Psoas muscle (tissue), 8 donors: ENCODE measurements at places on chromosomes 11 and 22. TPM values are rescaled to one million over a fixed set of nuclear protein-coding genes. Genes with fewer than 3 reads are reported as not detected.

- no peak overlapping the region for H3K27ac ChIP-seq
- no peak for DNase-seq
- H3K4me3 ChIP-seq, result no peak overlapping the region
- H3K4me1 ChIP-seq, result no peaks in the 10 kb centered on the region
These were observed 55.7 kb downstream of the ANO1 start for GRCh38 chr11:70133771-70134335.

- no peak overlapping the region for H3K4me3 ChIP-seq
- no peaks in the 10 kb centered on the region for H3K36me3 ChIP-seq
- no peaks in the 10 kb centered on the region for H3K4me1 ChIP-seq
- H3K27me3 ChIP-seq, result peaks cover 6% of the 10 kb centered on the region
These were observed 66.9 kb downstream of the BCR start for GRCh38 chr22:23246982-23247766.

- H3K27ac ChIP-seq, result no peak overlapping the region
- DNase-seq, result peak; percentile 16
- no peaks in the 10 kb centered on the region for H3K36me3 ChIP-seq
- H3K27me3 ChIP-seq, result no peaks in the 10 kb centered on the region
- no peaks in the 10 kb centered on the region for H3K4me1 ChIP-seq
- H3K4me3 ChIP-seq, result no peak overlapping the region
These were observed 1.9 kb downstream of the OR4S1 start for GRCh38 chr11:48307760-48308386.

- no peak overlapping the region for H3K27ac ChIP-seq
- no peak for DNase-seq
These were observed 53.7 kb downstream of the CDON start for GRCh38 chr11:126008956-126009355.

DNA sequence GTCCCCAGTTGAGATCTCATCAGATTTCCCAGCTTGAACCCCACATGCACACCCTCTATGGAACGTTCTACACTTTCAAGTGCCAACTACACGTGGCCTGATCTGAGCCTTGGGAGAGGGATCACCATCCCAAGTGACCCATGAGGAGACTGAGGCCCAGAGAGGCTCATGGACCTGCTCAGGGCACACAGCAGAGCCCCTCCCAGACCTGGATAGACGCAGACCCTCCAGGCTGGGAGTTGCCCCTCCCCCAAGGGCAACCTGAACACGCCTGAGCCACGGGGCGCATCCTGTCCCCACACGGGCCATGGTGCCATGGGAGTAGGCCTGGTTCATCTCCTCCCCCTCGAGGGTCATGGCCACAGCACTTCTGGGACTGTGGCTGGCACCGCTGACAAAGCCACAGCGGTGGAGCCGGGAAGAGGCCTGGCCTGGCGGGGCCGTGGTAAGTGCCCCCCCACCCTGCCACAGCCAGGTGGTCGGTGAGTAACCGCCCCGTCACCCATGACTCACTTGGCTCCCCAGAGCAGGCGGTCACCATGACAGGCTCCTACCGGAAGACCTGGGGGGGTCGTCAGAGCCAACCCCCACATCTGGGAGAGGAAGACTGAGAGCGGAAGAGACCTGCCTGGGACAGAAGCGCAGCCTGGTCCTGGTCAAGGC lies 8.1 kb downstream of the WNT7B start:
- H3K4me1 ChIP-seq, result peaks cover 8% of the 10 kb centered on the region
- H3K27me3 ChIP-seq, result peaks cover 21% of the 10 kb centered on the region
- no peak overlapping the region for H3K4me3 ChIP-seq
- no peaks in the 10 kb centered on the region for H3K36me3 ChIP-seq

GRCh38 chr11:59009661-59010060 lies 70.4 kb downstream of the GLYATL1 start:
- no peaks in the 10 kb centered on the region for H3K4me1 ChIP-seq
- H3K27ac ChIP-seq, result no peak overlapping the region
- no peaks in the 10 kb centered on the region for H3K36me3 ChIP-seq
- H3K4me3 ChIP-seq, result no peak overlapping the region

DNA sequence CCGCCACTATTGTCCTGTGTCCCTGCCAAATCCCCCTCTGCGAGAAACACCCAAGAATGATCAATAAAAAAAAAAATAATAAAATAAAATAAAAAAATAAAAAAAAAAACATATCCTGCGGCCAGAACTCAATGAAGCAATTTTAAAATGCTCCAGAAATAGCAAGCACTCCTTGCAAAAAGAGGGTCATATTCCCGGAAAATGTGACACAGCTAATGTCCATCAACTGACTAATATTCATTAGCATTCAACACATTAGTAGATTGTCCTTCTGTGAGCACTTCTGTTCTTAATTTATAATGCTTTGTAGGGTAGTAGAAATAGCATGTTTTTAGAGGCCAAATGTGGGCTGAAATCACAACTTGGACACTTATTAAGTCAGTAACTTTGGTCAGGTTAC lies 252.3 kb upstream of the SESN3 start:
- no peak overlapping the region for H3K4me3 ChIP-seq
- no peak overlapping the region for H3K27ac ChIP-seq
- no peaks in the 10 kb centered on the region for H3K4me1 ChIP-seq
- H3K27me3 ChIP-seq, result no peaks in the 10 kb centered on the region
- no peak for DNase-seq

GRCh38 chr22:45305456-45306075 lies 4.2 kb upstream of the FAM118A start:
- no peaks in the 10 kb centered on the region for H3K36me3 ChIP-seq
- no peak overlapping the region for H3K27ac ChIP-seq
- H3K4me3 ChIP-seq, result no peak overlapping the region
- H3K4me1 ChIP-seq, result no peaks in the 10 kb centered on the region

GRCh38 chr11:35042913-35043312 lies 96.1 kb upstream of the CD44 start:
- peak overlapping the region; percentile 58 for H3K27ac ChIP-seq
- no peaks in the 10 kb centered on the region for H3K27me3 ChIP-seq
- no peak for DNase-seq
- H3K4me3 ChIP-seq, result no peak overlapping the region

DNA sequence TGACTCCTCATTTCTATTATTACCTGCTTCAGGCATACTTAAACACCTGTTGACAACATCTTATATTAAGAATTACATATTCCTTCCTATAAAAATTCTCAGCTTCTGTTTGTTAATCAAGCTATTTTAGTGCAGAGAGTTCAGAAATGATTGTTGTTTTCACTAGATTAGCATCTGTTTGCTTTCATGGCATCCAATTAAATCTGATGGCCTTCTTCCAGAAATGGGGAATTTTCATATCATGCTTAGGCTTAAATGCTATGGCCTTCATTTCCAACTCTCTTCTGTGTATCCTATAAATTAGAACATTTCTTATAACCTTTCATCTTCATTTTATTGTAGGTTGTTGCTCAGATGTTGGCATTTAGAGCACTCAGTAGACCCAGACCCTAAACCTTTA lies 180.0 kb downstream of the WNT11 start:
- no peaks in the 10 kb centered on the region for H3K4me1 ChIP-seq
- no peaks in the 10 kb centered on the region for H3K27me3 ChIP-seq
- no peak for DNase-seq
- H3K36me3 ChIP-seq, result no peaks in the 10 kb centered on the region
- H3K4me3 ChIP-seq, result no peak overlapping the region

DNA sequence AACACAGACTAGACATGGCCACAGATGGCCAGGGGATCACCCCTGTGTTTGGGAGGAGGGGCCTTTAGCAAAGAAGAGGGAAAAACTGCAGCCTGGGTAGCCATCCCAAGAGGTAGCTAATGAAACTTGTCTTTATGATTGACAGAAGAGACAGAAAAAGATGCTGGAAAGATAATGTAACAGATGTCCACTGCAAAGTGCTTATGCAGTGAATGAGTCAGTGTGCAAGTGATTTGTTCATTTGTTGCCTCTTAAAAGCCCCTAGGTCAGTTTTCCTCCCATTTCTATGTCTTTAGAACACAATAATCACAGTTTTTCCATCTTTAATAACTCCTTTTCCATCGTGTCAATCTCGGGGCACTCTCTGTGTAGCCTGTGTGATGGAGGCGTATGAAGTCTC lies 57.2 kb downstream of the INSC start:
- no peaks in the 10 kb centered on the region for H3K36me3 ChIP-seq
- no peak overlapping the region for H3K27ac ChIP-seq
- no peak overlapping the region for H3K4me3 ChIP-seq
- no peaks in the 10 kb centered on the region for H3K4me1 ChIP-seq

- H3K27me3 ChIP-seq, result no peaks in the 10 kb centered on the region
- DNase-seq, result peak; percentile 82
- H3K27ac ChIP-seq, result no peak overlapping the region
- H3K36me3 ChIP-seq, result no peaks in the 10 kb centered on the region
- peak overlapping the region; percentile 58 for H3K4me3 ChIP-seq
These were observed 19.3 kb downstream of the RRP7A start for GRCh38 chr22:42500161-42500835.

DNA sequence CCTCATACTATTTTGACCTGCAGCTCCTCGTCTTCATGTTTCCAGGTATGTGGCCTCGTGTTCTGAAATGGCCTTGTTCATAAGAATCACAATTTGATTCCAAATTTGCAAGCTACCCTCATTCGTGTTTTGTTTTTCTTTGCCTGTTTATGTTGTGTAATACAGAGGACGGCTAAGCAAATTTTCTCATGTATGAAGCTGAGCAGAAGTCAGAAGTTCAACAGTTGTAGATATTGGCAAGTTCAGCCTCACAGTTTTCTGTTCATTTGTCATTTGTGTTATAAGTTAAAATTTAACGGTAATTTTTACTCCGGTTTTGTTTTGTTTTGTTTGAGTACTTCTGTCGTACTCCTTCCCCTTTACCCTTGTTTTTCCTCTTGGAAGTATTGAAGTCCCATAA lies 15.4 kb upstream of the CHEK1 start:
- H3K4me1 ChIP-seq, result no peaks in the 10 kb centered on the region
- no peaks in the 10 kb centered on the region for H3K27me3 ChIP-seq
- no peak overlapping the region for H3K4me3 ChIP-seq
- H3K36me3 ChIP-seq, result peaks cover 26% of the 10 kb centered on the region

DNA sequence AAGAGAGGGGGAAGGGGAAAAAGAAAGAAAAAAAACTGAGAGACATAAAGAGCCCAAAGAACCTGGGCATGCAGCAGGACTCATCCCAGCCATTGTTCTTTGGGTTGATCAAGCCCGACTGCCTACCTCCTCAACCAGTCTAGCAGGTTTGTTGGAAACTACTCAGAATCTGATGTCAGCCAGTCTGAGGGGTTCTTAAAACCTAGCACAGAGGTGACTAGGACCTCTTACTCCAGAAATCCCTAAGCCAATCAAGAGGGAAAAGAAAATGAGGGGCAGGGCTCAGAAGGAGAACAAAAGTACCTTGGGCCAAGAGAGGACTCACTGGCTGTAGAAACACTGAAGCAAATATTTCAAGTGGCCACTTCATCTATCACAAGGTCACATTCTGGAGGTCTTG lies 228.0 kb downstream of the AASDHPPT start:
- no peak overlapping the region for H3K4me3 ChIP-seq
- H3K27ac ChIP-seq, result no peak overlapping the region
- no peaks in the 10 kb centered on the region for H3K4me1 ChIP-seq
- H3K36me3 ChIP-seq, result no peaks in the 10 kb centered on the region

GRCh38 chr11:110293389-110293788 lies 3.0 kb downstream of the RDX start:
- no peak overlapping the region for H3K27ac ChIP-seq
- H3K27me3 ChIP-seq, result no peaks in the 10 kb centered on the region
- H3K36me3 ChIP-seq, result no peaks in the 10 kb centered on the region
- no peak for DNase-seq
- H3K4me3 ChIP-seq, result peak overlapping the region; percentile 97

DNA sequence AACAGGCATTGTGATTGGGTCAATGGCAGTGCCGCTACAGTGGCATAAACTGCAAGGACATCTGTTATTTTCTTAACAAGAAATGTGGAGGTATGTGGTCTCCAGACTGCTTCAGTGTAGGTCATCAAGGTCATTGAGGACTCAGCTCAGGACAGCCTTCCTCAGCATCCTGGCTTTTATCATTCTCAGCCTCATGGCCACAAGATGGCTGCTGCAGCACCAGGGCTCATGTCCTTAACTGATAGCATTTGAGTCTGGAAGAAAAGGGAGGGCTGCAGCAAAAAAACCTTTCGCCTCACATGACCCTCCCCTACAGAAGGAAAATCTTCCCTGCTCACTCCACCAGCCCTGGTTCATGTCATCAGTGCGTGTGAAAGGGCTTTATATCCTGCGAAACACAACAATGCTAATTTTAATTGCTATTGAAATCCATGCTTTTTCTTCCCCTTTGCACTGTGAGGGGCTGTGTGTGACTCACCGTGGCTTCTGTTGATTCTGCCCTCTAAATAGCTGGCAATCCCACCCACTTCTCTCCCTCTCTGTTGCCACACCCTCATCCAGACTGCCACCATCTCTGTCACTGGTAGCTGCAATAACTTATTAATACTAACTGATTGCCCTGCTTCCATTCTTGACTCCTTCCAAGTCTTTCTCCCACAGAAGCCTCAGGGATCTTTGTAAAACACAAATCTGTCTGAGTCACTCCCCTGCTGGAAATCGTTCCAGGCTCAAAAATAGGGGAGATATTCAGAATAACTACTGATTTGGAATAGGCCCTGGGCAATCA lies 43.8 kb downstream of the CHRDL2 start:
- peaks cover 6% of the 10 kb centered on the region for H3K4me1 ChIP-seq
- no peak overlapping the region for H3K27ac ChIP-seq
- no peaks in the 10 kb centered on the region for H3K27me3 ChIP-seq
- DNase-seq, result peak; percentile 10
- H3K36me3 ChIP-seq, result no peaks in the 10 kb centered on the region

GRCh38 chr11:7749456-7749855 lies 43.2 kb upstream of the OVCH2 start:
- no peak overlapping the region for H3K27ac ChIP-seq
- H3K36me3 ChIP-seq, result no peaks in the 10 kb centered on the region
- DNase-seq, result no peak
- H3K4me1 ChIP-seq, result no peaks in the 10 kb centered on the region

GRCh38 chr11:2525166-2525861 lies 80.5 kb downstream of the KCNQ1 start:
- H3K36me3 ChIP-seq, result no peaks in the 10 kb centered on the region
- H3K4me3 ChIP-seq, result no peak overlapping the region
- H3K27me3 ChIP-seq, result no peaks in the 10 kb centered on the region

SF3B2 gene
- total RNA-seq, result 82.0 TPM

NDUFV1 gene
- total RNA-seq, result 250 TPM

SCUBE2 gene
- total RNA-seq, result 1.2 TPM

SHISAL1 gene
- total RNA-seq, result 0.11 TPM

ART1 gene
- total RNA-seq, result 33.0 TPM

HTR3B gene
- not detected for total RNA-seq

CECR2 gene
- total RNA-seq, result 19.6 TPM

AMOTL1 gene
- total RNA-seq, result 335 TPM

TRPM5 gene
- not detected for total RNA-seq

TEF gene
- total RNA-seq, result 14.1 TPM

TSPO gene
- 35.8 TPM for total RNA-seq

SLC6A5 gene
- total RNA-seq, result not detected

TCIRG1 gene
- 11.4 TPM for total RNA-seq

SLC35F2 gene
- total RNA-seq, result 1.7 TPM
